Hematopoietic multipotent progenitor cell treated with erythropoietin and hydrocortisone succinate and interleukin-3 and kit ligand, for 8 days (in vitro differentiated cells): ENCODE measurements at places on chromosomes 5 and 9.

- DNase-seq: no peak
Observed at GRCh38 chr5:55582256-55582655, 47.5 kb upstream of the PLPP1 start.

DNA sequence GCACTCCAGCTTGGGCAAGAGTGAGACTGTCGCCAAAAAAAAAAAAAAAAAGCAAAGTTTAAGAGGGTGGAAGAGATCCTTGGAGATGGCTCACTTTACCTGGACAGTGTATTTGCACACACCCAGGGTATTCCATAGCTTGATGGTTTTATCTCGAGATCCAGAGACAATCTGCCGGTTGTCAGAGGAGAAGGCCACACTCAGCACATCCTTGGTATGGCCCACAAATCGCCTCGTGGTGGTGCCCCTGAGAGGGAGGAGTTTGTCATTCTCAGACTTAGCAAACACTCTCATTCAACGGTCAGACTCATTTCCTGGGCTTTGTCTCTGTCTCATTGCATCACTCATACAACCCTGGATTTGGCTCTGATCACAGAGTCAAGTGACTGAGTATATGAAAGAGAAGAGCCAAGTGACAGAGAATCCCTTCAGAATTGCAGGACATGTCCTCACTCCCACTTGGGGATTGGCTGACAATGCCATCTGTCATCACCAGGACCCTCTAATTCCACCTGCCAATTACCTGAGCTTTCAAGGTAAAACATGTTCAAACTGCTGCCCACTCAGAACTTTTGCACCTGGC, 2.2 kb downstream of the RACK1 start:
- DNase-seq: peak; percentile 83

GRCh38 chr5:114362197-114362976, 517 bp downstream of the KCNN2 start:
- DNase-seq: no peak

DNA sequence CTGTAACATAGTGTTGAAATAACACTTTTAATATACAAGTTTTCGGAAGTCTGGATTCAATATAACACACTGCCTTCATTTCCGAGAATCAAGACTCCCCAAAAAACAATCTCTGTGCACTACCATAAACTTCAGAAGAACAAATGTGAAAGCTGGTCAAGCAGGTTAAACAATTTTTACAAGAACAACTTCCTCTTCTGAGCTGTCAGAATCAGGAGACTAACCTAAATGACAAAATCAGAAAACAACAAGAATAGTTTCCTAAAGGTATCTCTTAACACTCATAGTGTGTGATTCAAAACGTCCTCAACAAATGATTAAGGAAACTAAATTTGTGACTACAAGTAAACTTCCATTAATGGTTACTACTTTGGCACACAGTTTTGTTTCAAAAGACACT, 11.6 kb downstream of the C9orf72 start:
- DNase-seq: no peak

- DNase-seq: no peak
Observed at GRCh38 chr9:6098431-6098830, 83.0 kb upstream of the RANBP6 start.

GRCh38 chr5:140576776-140577201, 12.2 kb downstream of the SLC35A4 start:
- no peak for DNase-seq

- peak; percentile 33 for DNase-seq
Observed at GRCh38 chr5:10311595-10312425, 4.1 kb upstream of the CMBL start.

- no peak for DNase-seq
Observed at GRCh38 chr9:129237164-129237611, 59.1 kb upstream of the IER5L start.

- no peak for DNase-seq
Observed at GRCh38 chr5:10867389-10868303, 106.6 kb upstream of the DAP start.

DNA sequence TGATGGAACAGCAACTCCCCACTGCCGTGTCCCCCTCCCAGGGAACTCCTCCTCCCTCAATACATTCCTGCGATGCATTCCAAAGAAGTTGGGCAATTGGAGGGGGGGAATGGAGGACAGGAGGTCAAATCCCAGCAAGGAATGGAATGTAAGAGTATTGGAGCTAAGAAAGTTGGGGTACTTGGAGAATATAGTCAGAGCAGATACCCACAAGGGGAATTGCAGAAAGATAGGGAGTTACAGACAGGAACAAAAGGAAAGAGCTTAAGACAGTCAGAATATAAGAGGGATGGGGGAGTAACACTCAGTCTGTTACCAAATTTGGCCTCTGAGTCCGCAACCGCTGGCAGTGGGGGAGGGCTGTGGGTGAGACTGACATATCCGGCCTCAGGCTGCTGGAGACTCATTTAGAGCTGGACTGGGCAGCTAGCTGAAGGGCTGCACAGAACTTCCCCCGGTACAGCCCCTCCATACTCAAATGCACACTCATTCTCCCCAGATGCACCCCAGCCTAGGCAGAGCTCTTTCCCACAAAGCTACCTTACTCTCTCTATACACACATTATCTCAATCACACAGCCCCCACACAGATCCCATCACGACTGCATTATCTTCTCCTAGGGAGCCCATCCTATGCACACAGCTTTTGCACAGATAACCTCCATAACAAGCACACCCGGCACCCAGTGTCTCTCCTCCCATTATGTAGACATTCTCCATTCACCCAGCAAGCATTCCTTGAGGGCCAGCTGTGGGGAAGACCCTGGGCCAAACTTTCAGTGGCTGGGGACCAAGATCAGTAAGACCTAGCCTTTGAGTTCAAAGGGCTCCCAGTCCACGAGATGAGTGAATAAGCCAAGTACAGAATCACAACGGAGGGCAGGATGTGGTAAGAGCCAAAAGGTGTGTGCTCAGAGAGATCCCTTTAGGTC, 3.7 kb downstream of the TLN1 start:
- DNase-seq: peak; percentile 94

GRCh38 chr9:11257992-11258391, 645.2 kb upstream of the PTPRD start:
- no peak for DNase-seq

DNA sequence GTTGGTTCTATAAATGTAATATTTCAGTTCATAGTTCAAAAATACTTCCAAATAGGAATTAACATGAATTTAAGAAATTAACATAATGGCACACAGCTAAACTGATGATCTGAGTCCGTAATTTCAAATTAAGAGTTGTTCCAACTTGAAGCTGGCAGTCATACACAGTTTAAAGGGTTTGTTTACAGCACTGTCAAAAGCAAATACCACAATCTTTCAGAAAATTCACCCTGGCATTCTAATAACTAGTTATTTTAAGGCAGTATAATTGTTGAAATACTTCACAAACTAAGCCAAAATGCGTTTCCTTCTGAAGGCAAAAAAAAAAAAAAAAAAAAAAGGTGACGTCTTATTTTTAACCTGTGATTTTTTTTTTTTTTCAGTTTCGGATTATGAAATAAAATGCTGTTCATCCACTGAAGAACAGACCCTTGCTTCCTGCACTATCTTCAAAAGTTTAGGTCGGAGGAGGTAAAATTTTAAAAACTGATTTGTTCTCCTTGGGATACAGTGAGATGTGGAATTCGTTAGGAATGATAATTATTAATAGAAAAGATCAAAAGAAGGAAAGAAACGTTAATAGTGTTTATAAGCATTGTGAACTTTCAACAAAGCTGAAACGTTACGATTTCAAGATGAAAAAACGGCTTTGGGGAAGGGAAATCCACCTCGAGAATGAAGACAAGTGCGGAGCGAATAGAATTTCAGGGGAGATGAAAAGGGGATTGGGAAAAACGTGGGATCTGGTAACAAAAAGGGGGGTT, 850 bp downstream of the IL6ST start:
- no peak for DNase-seq

- peak; percentile 29 for DNase-seq
Observed at GRCh38 chr5:78526049-78526525, 122.5 kb downstream of the LHFPL2 start.

DNA sequence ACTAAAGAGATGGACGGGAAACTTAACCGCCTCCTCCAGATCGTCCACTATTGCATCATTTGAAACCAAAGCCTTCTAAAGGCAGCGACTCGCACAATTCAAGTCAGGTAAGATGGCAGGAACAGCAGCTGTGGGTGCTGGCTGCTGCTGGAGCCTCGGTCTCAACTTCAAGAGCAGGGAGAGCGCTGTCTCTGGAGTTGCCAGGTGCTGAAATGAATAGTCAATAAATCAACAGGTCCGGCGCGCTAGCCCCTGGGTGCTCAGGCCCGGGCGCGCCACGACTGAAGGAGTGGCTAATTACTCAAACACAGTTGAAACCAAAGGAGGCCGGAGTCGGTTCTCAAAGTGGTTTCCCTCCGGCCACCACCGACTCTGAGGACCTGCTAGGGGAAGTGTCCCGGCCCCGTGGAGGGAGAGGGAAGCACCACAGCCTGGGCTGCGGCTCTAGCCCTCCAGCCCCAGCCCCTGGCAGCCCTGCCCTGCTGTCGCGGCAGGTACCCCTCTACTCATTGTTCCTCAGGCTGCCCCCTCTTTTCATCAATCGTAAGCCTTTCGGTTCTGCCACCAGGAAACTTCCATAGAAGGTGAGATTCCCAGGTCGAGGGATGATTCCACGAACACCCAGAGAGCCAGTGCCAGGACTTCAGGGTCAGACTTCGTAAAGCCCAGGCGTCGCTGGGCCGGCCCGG, 804 bp downstream of the TTC39B start:
- DNase-seq: no peak

DNA sequence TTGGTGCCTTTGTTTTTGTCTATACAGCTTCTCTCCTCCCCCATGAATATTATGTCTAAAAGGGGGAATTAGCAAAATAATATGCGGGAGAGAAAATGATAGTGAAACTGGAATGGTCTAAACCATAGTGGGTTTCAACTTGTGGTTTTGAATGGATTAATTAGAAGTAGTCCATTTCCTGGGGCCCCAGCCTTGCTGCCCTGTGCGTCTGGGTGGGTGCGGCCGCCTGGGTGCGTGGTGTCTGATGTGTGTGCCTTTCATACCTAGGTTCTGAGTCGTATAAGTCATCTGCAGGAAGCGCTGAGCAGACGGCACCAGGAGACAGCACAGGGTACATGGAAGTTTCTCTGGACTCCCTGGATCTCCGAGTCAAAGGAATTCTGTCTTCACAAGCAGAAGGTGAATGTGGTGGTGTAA, 120.0 kb upstream of the CACNA1B start:
- DNase-seq: no peak

DNA sequence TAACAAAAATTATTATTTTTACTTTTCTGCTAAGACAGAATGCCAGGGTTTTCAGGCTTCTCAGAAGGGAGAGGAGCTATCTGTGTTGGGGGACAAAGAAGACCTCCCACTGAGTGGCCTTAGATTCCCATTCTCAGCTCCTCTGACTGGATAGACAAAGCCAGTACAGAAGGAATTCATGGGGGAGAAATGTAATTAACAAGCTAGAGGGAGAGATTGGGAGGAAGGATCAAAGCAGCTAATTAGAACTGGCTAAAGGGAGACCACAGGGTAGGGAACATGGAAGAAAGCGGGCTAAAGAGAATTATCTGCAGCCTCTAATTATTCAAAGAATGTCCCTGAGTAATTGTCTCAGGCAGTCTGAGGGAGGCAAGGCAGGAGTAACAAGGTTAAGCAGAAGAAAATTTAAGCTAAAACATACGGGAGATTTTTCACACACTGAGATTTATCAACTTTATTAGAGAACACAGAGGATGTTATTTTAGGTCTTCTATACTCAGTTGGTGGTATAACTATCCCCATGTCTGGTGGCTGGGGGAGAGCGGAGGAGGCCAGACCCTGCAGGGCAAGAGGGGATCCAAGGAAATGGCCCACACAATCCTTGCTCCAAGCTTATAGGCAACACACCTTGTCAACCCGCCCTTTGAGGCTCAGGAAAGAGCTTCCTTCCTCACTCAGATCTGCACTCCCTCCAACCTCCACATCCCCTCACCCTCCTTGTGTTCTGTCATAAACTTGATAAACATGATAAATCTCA, 87.7 kb upstream of the LRRTM2 start:
- no peak for DNase-seq

DNA sequence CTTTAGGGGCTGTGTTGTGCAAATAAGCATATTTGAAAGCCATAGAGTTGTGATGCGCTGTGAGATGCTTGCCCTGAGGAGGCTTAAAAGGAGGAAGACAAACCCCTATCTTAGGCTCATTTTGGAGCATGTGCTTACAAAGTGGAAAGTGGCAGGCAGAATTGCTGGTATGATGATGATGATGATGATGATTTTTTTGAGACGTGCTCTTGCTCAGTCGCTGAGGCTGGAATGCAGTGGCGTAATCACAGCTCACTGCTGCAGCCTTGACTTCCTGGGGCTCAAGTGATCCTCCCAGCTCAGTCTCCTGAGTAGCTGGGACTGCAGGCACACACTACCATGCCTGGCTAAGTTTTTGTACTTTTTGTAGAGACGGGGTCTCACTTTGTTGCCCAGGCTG, 1.7 kb downstream of the CNOT8 start:
- no peak for DNase-seq

DNA sequence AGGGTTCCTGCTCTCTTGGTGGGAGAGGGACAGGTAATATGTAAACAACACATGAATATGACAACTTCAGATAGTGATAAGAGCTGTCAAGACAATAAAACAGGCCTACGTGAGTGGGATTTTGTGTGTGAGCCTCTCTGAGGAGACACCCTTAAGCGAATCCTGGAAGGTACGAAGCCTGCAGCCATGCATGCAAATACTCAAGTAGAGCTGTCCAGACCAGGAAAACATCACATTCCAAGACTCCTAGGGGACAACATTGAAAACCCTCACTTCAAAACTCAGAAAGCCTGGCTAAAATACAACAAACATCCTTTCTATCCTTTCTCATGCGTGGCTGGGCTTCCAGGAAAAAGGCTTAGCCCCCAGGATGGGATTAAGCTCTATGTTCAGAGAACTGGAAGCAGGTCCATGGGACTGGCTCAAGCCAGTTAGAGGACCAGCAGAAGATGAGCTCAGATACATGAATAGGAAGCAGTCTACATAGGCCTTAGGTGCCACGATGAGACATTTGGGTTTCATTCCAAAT, 124.8 kb upstream of the IQGAP2 start:
- no peak for DNase-seq

GRCh38 chr5:113022661-113023060, 46.1 kb downstream of the DCP2 start:
- DNase-seq: no peak

DNA sequence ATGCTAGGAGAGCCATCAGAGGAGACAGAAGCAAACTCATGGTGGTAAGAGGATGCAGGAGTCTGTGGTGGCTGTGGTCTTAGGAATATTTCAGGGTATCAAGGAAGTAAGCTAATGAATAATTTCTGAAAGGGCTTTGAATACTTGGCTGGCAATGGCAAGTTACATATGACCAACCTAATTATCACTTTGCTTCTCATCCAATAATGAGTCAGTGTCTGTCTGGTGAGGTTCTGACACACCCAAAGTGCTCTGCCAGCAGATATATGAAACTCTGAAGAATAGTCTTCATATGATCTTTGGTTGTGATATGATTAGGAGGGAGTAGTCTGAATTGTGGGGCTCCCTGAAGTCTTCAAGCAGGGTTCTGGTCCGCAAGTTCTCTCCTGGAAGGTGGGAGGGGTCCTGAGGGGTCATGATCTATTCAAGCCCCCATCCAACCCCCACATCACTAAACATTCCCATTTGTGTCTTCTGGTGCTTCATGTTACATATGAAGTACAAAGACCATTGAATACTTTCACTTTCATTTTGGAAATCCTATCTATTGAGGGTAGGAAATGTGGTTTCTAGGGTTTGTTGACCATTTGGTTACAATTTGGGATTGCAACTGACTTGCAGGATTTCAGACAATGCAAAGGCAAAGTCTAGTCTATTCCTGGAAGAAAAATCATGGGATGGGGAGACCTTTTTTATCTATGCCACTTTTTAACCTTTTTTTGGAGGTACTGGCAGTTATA, 199.9 kb upstream of the CDKN2B start:
- DNase-seq: peak; percentile 4

- DNase-seq: no peak
Observed at GRCh38 chr9:19648672-19649071, 140.2 kb downstream of the SLC24A2 start.
